D721Med (cell line): ENCODE measurements at places on chromosomes 11 and 22.

DNA sequence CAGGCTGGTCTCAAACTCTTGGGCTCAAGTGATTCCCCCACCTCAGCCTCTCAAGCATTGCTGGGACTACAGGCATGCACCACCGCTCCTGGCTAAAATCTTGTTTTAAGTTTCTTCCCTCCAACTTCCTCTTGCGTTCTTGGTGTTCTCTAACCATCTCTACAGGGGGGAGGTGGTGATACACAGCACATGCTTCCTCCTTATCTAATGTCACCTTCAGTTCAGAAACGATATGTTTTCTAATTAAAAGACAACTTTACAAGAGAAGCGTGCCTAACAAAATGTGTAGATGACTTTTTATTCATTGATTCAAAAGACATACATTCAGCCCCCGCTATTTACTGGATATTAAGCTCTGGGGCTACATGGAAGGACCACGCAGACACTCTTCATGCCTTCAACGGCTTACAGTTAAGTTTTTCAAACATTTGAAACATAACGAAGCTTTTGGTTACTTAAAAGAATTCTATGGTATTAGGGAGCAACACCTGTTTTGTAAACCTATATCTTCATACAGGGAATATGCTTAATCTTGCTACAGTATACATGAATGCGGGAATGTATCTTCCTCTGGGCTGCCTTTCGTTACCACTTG, 933 bp upstream of the DLAT start:
- DNase-seq, result no peak

GRCh38 chr11:32088117-32088941, 2.5 kb upstream of the RCN1 start:
- DNase-seq, result no peak

- no peak for DNase-seq
These were observed 2.3 kb downstream of the EXT2 start for GRCh38 chr11:44097821-44098220.

DNA sequence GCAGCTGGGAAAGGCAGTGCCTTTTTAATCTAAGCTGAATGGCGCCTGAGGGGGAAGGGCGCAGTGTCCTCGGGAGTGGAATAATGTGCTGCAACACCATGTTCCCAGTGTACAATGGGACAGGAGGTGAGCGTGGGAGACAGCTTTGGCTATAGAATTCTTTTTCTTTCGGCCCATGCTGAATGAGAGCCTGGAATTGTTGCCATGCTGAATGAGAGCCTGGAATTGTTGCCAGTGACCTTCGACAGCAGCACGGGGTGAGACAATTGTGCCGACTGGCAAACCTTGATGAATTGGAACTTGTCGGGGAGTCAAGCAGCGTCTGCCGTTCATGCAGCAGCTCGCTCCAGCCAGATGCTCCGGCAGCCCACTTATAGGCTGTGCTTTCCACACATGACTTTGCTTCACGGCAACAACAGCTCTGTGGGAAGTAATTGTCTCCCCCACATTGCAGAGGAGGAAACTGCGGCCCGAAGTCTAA, 141.4 kb upstream of the E2F8 start:
- DNase-seq, result no peak

DNA sequence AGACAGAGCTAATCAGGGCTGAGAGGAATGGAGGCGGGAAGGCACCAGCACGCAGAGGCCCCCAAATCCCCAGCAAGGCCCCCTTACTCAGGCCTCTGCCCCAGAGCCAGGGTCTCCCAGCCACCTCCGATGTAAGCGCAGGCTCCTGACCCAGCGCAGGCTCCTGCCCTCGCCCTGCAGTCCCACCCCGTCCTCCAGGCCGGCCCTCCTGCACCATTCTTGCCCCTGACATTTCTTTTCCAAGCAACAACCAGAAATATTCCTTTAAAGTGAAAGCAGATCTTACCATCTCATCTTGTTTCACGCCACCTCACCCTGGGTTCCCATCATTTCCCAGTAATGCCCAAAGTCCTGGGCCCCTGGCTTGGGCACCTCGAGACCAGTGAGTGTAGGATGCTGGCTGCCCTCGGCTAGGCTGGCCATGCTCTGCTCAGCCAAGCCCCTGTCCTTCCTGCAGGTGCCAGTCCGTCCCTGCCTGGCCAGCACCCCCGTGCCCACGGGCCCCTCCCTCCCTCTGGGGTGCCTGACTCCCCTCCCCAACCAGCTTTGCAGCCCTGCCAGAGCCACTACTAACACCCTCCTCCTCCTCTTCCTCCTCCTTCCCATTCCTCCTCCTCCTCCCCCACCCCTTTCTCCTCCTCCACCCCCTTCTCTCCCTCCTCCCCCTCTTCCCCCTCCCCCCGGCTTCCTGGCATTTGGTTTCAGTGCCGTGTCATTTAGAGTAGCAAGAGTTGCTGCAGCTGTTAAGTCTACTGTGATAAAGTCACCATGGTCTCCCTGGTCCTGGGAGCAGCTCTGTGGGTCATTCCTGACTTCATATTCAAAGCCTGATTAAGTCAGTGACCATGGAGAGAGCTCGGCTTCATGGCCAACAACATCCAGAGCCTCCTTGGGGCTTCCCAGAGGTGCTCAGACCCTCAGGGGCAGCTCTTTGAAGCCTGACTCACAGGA, 78.7 kb downstream of the PIWIL3 start:
- no peak for DNase-seq

DNA sequence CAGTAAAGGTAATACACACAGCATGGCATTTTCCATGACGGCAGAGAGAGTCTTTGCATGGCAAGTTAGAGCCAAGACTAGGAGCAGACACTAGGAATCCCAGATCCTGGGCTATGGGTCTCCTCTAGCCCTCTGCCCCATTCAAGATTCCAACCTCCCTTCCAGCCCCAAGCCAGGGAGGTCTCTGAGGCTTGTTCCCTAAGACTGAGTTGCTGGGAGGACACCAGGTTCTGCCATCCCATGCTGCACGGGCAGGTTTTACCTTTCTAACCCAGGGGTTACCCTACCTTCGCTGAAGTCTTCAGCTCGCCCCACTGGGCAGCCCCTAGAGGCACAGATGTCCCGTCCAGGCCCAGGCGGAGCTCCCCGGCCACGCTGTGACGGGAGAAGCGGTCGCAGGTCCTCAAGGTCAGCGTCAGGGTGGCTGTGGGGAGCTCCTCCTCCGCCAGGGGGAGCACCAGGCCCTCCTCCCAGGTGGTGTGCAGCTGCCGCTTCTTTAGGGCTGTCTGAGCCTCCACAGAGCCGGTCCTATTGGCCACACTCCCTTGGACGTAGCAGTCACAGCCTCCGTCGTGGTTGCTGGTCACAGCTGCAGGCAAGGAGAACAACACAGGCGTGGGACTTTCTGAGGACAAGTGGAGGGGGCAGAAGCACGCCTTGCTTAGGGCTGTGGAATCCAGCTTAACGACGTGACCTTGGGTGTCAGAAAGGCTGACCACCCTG, 33.8 kb downstream of the SYT13 start:
- DNase-seq, result peak; percentile 57

GRCh38 chr22:22704156-22704946, 59.9 kb downstream of the GGTLC2 start:
- no peak for DNase-seq

DNA sequence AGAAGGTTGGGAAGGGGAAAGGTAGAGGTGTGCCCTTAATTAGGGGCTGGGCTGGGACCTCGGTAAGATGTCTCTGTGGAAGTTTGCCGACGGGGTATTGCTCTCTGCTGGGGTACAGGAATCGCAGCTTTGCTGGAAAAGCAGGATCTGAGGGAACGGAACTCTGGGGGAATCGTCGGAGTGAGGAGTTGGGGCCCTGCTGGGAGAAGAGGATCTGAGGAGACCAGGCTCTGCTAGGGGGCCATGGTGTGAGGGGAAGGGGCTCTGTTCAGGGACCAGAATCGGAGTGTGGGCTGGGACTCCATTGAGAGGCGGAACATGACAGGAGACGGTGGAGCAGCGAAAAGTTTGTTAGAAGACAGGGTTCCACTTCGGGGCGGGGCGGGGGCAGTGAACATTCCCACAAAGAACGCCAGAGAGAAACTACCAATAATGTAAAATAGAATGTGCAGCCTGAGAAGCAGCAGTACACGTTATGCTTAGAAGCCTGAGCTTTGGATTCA, 456 bp downstream of the AAMDC start:
- no peak for DNase-seq

DNA sequence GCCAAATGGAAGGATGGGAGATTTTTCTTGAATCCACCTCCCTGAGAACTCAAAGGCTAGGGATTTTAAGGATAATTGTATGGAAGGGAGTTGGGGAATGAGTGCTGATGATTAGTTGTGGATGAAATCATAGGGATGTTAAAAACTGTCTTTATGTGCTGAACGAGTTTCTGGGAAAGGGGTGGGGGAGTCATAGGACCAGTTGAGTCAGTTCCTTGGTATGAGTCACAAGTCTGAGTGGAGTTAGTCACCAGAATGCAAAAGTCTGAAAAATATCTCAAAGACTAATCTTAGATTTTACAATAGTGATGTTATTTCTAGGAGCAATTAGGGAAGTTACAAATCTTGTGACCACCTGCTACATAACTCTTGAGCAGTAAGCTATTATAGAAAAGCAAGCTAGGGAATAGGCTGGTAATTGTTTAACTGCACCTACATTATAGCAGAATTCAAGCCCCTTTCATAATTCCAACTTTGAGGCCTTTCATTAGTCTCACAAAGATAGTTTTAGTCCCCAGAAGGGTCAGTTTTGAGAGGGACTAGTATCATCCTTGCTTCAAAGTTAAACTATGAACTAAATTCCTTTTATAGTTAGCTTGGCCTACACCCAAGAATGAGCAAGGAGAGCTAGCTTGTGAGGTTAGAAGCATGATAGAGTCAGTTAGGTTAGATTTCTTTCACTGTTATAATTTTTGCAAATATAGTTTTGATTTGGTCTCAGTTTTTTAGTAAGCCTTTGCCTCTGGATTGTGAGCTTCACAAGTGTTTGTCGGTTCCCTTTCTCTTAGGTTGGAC, 668.0 kb downstream of the ETS1 start:
- DNase-seq, result no peak

DNA sequence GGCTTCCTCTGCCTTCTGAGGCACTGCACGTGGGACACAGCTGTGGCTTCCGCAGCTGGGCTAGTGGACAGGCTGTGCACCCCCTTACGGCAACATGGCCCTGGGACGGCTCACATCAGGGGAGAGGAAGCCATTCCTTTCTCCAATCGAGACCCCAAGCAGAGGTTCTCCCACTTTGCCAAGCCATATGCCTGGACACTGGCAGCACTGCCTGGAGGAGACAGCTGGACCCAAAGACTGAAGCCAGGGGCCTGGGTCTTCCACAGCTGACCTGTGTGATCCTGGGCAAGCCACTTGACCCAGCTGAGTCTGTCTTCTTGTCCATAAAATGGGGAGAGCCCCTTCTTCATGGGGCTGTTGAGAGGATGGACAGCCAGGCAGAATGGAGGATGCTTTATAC, 65.4 kb downstream of the SHISAL1 start:
- DNase-seq, result no peak

GRCh38 chr11:45078236-45079074, 68.0 kb upstream of the PRDM11 start:
- no peak for DNase-seq

DNA sequence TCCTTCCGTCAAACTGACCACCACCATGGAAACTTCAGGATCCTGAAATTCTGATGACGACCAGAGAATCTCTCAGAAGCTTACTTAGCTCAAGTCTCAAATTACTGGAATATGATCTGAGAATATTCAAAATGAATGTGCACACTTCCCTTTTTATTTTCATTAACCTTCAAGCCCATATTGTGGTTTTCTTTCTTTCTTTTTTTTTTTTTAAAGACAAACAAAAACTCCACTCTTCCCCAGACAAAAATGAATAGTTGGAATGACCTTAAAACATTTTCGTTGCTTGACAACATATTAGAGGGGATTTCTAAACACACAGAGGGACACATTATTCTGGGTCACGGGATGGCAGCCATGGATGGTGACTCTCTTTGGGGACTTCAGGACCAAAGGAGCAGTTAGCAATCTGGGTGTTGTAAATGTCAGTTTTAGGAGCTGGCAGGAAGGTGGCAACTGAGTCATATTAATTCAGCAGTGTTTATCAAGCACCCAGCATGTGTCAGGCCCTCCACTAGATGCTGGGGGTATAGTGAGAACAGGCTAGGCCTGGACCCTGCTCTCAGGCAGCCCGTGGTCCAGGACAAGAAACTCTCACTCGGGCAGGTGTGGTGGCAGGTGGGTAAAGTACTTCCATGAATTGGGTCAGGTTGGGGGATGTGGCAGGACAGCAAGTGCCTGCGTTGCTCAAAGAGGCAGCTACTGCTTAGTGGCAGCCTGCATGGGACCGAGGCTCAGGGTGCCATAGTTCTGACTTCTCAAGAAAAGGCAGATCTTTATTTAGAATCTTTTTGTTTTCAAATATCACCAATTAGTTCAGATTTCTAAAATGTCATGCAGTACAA, 126.1 kb downstream of the HIPK3 start:
- no peak for DNase-seq

DNA sequence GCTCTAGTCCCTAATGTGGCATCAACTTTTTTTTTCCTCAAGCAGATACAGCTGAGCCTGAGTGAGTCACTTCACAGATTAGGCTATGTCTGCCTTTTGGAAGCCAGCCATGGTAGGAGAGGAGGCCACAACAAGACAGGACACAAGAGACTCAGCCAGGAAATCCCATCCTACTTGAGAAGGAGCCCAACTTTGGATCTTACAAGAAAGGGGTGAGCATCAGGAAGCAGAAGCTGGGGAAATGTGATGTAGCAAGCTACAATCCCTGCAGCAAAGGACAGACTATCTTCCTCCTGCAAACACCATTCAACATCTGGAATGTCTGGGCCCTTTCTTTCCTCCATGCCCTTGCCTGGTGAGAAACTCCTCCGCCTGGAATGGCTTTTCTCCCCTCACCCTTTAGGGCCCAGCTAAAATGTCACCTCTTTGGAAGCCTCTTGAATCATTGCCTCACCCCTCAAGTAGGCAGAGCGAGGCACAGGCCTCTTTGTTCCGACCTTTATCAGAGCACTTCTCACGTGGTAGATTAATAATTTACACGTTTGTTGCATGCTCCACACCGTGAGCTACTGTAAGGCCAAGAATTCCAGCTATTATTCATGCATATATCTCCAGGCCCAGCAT, 156.4 kb upstream of the PITPNB start:
- no peak for DNase-seq

GRCh38 chr11:1300569-1301187, 8.8 kb downstream of the TOLLIP start:
- no peak for DNase-seq
